ENCODE measurements at places on chromosomes 5 and 9.

DNA sequence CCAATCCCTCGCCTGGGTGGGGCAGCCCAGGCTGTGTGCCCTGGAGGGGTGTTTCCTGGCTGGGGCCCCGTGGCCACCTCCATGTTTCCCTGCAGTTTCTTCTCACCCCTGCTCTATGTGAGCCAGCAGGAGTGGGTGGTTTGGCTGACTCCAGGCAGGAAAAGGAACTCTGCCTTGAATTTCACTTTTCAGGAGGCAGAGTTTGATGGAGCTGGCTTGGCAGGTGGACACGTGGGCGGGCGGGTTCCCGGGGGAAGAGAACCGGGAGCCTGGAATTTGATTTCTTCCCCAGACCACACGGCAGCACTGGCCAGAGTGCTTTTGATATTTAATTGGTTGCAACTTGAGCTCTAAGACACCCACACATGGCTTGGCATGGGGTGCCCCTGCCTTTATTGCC lies 119.8 kb upstream of the PANK3 start:
- no peak for DNase-seq

DNA sequence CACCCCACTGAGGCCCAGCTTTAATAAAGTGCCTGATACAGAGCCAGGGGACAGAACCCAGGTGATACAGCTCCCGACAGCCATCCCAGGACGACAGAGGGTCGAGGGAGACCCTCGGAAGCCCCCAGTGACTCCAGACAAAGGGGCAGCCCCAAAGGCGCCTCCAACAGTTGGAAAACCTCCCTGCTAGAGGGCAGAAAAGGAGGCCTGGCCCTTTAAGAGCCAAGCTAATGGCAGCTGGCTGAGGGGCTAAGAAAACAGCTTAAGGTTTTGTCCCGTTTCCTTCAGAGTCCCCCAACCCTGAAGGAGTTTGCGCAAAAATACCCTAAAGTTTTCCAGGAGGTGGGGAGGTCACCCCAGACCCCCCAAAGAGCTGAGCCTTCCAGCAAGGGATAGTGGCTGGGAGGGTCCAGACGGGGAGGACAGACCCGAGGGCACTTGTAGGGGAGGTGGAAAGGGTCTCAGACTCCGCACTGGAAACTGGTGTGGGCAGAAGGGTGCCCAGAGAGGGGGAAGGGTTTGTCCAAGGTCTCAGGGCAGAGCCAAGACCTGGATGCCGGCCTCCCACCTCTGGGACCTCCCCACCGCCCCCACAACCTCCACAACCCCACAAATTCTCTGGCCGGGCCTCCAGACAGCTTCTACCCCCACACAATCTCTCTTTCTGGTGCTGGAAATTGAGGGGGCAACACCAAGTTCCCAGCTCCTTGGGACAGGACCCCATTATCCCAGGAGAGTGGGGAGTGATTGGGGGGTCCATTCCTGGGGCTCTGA lies 8.2 kb upstream of the AK1 start:
- DNase-seq = no peak

GRCh38 chr5:137498301-137498735 lies 808 bp downstream of the SPOCK1 start:
- DNase-seq = no peak

DNA sequence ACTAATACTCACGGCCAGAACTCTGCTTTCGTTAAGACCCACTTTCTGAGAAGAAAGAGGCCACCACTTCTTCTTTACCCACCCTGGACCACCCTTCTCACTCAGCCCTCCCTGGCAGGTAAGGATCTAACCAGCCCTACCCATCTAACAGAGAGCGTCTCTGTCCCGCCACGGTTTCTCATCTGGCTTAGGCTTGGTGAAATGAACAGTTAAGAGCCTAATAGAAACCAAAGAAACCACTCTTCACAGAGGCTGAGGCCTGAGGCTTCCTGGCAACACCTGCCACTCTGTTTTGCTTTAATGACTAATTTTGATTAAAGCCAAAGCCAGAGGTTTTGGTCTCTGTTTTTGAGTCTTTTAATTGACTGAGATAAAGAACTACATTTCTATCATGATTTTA lies 354.1 kb upstream of the SLC30A5 start:
- DNase-seq = no peak

- DNase-seq = no peak
Observed at GRCh38 chr5:68446487-68446894, 230.9 kb downstream of the PIK3R1 start.

DNA sequence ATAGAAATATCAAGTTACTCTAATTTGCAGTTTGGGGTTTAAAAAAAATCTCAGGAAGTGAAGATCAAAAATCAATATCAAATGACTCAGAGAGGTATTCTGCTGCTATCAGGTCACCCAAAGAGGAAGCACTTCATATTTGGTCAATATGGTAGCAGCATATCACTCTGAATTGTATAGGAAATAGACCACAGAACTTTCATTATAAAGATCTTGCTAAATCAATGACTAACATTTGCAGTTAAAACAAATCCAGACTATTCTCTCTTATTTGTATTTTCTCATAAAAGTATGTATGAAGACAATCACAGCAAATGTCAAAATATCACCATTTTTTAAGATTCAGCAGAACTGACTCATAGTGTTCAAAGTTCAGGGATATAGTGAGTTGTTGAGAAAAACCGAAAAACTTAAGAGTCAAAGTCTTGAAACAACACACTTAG lies 105.8 kb upstream of the PCSK1 start:
- no peak for DNase-seq

- DNase-seq = no peak
Observed at GRCh38 chr9:137276473-137277328, 825 bp upstream of the TOR4A start.

DNA sequence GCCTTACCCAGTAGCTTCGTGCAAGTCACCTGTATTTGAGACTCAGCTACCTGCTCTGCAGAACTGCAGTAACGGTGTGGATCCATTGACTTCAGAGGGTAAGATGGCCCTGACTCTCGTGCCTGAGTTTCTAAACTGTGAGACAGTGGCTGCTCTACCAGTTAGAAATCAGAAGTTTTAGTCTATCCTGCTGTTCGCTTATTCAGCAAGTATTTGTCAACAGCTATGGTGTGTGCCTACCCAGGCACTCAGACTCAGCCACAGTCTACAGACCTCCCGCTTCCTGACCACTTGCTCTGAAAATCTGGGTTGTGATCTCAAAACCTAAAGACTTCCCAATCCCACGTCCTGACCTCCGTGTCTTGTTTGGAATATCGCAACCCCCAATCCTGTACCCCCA lies 13.5 kb downstream of the AQP3 start:
- no peak for DNase-seq

- DNase-seq = no peak
Observed at GRCh38 chr5:169569513-169569912, 14.1 kb upstream of the SPDL1 start.

GRCh38 chr9:18668944-18669343 lies 195.0 kb downstream of the ADAMTSL1 start:
- no peak for DNase-seq

GRCh38 chr9:126612326-126612812 lies 1.4 kb upstream of the LMX1B start:
- no peak for DNase-seq

GRCh38 chr9:720239-720881 lies 121.1 kb upstream of the DMRT1 start:
- no peak for DNase-seq

DNA sequence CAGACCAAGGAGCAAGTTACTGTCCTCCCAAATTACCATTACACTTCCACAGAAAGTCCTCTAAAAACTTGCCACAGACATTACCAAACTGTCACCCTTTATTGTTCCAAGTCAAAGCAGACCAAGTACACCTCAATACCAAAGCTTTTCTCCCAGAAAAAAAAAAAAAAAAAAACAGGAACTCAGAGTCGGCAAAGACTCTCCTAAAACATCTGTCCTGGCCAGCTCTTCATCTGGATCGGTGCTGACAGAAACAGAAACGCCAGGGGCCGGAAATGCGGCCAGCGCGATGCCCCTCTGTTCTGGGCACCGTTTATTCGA lies 718 bp downstream of the DEPDC1B start:
- DNase-seq = no peak

GRCh38 chr5:149870232-149870631 lies 74.4 kb downstream of the PDE6A start:
- no peak for DNase-seq

DNA sequence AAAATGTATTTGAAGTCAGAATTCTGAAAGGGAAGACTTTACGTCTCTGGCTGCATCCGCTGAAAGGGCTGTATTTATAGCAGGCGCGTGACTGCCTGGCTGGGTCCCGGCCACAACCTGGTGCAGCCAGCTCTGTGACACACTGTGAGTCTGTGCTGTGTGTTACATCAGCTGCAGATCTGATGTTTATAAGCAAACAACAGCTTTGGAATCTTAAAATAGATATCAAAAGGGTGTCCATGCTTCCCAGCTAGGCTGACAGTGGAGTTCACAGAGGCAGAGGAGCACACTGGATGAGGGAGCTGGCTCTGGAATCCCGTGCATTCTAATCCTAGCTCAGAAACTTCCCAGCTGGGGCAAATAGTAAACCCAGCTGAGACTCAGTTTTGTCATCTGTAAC lies 433.4 kb upstream of the BRINP1 start:
- DNase-seq = no peak

DNA sequence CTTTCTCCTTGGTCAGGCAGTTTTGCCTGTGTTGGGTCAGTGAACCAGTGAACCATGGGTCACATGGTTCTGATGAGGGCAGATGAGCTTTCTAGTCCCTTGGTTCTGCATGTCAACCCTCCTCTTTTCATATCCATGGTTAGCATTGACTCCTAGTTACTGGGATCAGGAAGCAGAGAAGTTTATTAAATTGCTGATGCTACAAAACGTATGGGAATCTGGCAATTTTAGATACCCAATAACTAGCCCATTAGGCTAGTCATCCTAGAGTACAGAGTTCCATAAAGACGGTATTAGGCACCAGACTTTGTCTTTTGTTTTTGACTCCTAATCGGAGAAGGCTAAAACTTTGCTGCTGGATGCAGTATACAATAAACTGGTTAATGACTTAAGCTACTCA lies 273.1 kb downstream of the ATPSCKMT start:
- DNase-seq = no peak

- no peak for DNase-seq
Observed at GRCh38 chr5:148811756-148812155, 14.7 kb upstream of the ADRB2 start.

- no peak for DNase-seq
Observed at GRCh38 chr9:35179347-35180280, 17.8 kb downstream of the UNC13B start.

- no peak for DNase-seq
Observed at GRCh38 chr9:30116673-30117217, 2267.7 kb upstream of the ACO1 start.

- no peak for DNase-seq
Observed at GRCh38 chr9:84929068-84929467, 259.5 kb downstream of the NTRK2 start.
